ENCODE measurements at places on chromosomes 4 and X.

DNA sequence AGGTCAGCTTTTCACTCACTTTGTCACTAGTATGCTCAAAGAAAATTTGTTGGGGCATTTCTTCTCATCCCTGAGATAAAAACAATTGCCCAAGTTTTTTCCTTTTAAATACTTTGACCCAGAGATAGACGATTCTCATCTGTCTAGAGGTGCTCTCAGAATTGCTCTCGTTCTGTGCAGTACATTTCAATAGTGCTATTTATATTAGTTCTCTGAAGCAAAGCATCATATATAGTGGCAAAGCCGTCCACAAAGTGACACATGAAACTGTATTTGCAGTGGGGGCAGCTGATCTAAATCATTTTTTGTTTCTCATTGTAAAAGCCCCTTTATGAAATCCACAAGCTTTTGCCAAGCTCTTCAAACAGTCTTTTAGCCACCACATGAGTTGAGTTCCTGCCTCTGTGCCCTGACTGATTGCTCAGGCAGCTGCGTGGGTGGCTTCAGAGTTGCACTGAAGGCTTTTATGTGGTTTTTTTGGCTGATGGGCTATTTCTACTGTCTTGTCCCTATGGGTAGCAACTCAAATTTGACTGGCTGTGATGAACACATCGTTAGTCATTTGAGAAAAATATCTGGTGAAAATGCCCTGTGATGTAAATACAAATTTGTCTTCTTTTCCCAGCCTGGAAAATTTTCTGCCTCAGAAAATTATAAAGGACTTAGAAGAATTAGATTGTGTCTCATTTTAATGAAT is 119.1 kb upstream of the OTUD4 start:
- no peak for DNase-seq

DNA sequence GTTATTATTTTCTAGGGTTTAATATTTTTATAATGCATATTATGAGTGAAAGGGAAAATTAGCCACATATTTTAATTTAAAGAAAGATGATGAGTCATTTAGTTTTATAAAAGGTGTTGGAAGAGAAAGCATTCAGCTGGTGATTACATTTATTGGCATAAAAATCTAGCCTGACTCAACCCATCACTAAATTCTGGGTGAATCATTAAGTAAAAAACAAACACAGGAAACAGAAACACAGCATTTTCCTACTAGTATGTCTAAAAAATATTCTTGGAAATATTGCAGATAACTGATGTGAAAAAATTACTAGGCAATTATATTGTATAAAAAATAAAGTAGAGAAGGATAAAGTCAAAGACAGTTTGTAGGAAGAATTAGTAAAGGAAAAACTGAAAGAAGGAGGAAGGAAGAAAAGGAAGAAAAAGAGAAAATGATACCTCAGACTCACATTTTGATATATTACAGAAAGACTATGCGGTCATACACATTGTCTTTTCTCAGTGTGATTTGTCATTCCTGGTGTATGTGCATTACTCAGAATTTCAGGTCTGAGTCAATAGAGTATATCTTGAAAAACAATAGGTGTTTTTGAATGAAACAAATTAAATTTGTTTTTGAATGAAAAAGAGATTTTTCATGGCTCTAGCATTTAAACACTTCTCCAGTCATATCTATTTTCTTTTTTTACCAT is 48.0 kb upstream of the SPOCK3 start:
- no peak for DNase-seq

DNA sequence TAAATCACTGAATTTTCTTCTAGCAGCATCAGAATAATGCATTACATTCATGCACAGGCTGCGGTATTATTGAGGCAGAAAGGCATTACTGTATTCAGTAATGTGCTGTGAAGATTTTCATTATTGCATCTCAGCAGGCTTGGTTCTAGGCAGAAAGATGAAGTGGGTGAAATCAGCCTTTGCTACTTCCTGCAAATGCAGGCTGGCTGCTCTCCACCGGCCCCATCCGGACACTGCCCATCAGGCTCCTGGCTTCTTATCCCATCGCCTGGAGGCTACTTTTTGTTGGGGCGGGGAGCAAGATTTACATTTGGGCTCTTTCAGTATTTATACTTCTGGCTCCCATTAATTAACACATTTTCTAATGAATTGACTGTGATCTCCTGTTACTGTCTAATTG is 117.8 kb downstream of the FRAS1 start:
- DNase-seq: no peak

DNA sequence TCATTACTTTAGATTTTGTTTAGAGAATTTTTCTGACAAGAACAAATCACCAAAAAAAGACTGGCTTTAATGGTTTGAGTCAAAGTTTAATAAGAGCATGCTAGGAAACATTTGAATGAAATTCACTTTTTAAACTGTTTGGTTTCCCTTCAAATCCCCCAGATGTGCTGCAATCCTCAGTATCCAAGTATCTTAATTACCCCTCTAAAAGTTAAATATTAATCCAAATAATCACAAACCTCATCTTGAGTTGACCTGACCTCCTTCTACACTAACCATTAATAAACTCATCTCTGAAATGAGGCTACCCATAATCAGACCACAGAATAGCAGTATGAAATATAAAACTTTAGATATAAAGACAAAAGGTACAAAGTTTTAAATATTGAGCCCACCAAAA is 10.1 kb downstream of the DHX15 start:
- DNase-seq: no peak

- DNase-seq: no peak
These were observed 356.7 kb upstream of the RPS6KA3 start for GRCh38 chrX:20623448-20623847.

- DNase-seq: no peak
These were observed 582.0 kb downstream of the ADGRL3 start for GRCh38 chr4:61782133-61782532.

DNA sequence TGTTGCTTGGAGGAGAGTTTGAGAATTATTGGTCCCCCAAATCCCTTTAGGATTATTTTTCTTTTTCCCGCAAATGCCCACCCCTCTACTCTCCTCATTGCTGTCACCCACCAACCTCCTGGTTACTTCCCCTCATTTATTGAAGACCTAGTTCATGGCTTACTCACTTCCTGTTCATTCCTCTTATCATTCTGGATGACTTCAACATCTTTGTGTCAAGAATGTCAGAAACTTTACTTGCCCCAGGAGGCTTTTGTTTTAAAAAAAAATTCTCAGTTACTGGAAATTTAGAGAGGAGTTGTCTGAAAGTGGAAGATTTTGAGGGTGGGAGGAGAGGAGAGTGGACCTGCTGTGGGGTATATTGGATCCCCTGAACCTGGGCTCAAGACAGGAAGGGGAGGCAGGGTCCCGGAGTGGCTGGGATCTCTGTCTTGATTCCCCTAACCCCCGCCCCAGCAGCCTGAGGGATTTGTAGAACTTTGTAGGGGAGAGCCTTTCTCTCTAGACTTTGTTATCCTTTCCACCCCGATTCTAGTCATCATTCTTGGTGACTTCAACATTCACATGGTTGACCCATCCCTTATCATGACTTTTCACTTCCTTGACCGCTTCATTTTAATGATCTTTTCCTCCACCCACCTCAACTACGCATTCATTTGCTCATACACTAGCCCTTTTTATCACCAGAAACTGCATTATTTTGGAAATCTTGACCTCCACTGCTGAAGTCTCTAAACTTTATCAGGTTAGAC is 69.9 kb upstream of the ESX1 start:
- no peak for DNase-seq

DNA sequence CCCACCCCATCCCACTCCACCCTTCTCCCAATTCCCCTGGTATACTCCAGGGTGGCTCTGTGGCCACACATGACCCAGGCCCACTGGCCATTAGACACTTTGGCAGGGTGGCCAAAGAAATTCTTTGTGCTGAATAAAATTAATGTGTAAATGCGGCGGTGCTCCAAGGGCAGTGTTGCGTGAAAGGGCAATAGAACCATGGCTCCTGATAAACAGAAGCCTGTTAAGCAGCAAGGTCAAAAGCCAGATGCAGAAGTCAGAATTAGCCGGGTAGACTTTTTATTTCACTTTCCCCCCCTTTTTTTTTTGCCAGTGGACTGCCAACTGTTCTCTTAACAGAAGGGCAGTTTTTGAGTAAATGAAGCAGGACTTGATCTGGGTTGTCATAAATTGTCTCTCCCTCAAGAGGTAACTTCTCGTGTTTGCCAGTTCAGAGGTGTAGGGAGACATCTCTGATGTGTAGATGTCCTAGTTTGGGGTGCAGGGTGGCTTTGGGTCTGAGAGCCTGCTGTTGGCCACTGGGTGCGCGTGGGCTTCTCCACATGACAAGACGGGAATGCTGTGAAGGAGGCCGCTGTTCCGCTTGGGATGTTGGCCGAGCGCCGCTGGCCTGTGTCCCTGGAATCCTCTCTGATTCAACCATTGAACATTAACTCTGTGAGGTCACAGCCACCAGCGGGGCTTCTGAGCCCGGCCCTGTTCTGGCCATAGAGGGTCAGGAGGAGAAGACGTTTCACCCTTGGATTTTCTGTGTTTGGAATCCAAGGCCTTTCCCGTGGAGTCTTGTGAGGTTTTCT is 139.5 kb downstream of the TBL1X start:
- peak; percentile 5 for DNase-seq

DNA sequence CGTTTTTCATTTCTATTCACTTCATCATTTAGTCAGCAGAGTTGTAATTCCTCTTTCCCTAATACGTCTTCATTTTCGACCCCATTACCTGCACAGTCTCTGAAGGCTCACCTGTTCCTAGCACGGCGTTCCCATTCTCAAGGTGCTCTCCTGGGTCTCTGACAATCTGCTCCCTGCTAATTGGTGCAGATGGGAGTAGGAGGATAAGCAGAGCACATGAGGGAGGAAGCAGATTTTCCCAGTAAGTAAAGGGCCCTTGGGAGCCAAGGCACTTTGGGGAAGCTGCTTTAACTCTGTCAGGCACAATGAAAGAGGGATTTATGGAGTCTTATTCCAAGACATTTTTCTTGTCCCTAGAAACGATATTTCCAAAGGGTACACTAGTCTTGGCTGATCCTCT is 466.4 kb downstream of the STIM2 start:
- no peak for DNase-seq

- no peak for DNase-seq
These were observed 69.6 kb downstream of the NOCT start for GRCh38 chr4:139085141-139085540.

GRCh38 chr4:54104907-54105306 is 4.9 kb downstream of the GSX2 start:
- no peak for DNase-seq

GRCh38 chr4:133081246-133081645 is 67.8 kb upstream of the PCDH10 start:
- DNase-seq: no peak

GRCh38 chr4:5797866-5798265 is 86.9 kb downstream of the EVC start:
- DNase-seq: no peak

DNA sequence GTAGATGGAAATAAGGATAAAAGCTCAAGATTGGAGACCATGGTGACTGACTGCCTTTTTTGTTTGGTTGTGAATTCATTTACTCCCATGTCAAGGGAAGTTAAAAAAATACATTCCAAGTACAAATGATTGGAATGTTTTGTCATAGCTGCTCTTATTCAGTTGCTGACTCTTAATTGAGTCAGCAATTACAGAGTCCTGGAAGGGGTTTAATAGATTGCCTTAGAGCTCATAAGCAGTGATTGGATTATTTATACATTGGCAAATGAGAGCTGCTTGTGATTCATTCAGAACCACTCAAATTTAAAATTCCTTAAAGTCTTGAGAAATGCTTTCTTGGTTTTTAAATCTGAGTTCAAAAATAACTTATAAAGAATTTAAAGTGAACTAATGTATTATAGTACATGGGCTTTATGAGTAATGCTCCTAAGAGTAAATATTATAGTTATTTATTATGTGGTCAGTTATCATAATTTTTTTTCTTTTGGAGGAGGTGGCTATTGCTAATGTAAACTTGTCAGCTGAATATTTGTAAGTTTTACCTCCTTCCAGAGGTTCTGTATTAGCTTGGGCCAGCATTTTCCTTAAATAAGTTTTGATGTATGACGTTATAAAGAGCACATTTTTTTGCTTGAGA is 13.6 kb downstream of the JADE1 start:
- no peak for DNase-seq

DNA sequence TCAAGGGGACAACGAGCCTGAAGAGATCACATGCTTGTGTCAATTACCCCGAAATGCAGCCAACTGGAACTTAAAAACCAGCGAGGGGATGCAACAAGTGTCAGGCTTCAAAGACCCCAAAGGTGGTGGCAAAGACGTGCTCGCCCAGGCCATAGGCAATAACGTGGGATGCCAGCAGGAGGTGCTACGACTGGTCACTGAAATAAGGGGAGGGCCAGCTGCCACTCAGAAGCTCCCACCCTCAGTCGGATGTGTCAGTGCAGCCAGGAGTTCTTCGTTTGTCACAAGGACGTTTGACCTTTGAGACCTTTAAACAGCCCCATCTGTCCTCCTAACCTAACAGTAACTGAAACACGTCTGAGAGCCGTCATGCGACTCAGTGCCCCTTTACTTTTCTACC is 556.8 kb upstream of the PCDH10 start:
- DNase-seq: no peak

- DNase-seq: no peak
These were observed 398.3 kb downstream of the PRDM5 start for GRCh38 chr4:120524237-120524636.

- DNase-seq: no peak
These were observed 70.5 kb upstream of the ESX1 start for GRCh38 chrX:104325213-104325585.

DNA sequence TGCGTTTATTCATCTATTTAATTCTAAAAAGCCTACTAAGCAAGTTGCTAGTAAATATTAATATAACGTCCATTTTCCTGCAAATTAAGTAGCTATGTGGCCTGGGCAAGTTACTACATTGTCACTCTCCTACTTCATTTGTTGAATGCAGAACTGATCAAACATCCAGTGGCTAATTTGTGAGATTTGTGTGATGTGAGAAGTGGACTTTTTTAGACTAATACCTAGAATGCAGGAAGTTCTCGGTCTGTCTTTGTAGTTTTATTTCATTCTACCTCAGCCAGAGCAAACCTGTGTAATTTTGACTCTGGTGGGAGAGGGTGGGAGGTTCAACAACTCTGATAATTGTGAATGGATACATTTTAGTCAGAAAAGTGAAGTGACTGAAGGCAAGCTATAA is 840 bp downstream of the GUF1 start:
- no peak for DNase-seq

GRCh38 chr4:25810461-25811373 is 52.1 kb downstream of the SEL1L3 start:
- no peak for DNase-seq

- DNase-seq: no peak
These were observed 2.6 kb downstream of the UBE2K start for GRCh38 chr4:39700554-39700953.

- no peak for DNase-seq
These were observed 38.5 kb upstream of the IQSEC2 start for GRCh38 chrX:53319614-53320542.
